Activated CD4-positive, CD25-positive, alpha-beta regulatory T cell (primary cell): ENCODE measurements at places on chromosomes 16 and 17.

- no peak for DNase-seq
These were observed 20.3 kb downstream of the HASPIN start for GRCh38 chr17:3744014-3744413.

DNA sequence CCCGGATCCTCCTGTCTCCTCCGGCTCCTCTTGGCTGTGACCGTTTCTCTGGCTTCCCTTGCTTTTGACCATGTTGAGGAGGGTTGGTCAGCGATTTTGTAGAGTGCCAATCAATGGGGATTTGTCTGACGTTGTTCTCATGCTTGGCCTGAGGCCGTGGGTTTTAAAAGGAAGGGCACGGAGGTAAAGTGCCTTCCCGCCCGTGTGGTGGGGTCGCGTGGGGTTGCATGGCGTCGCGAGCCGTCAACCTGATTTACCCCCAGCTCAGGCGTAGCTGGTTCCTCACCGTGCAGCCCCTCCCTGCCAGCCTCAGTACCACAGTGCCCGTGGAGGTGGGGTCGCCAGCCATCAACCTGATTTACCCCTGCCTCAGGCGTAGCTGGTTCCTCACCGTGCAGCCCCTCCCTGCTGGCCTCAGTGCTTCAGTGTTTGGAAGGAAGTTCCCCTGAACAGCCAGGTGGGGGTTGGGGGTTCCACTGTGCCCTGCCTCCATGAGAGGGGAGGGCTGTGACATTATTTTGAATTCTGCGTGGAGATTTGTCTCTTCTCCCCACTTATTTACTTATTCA lies 5.0 kb downstream of the TPSAB1 start:
- DNase-seq: no peak

DNA sequence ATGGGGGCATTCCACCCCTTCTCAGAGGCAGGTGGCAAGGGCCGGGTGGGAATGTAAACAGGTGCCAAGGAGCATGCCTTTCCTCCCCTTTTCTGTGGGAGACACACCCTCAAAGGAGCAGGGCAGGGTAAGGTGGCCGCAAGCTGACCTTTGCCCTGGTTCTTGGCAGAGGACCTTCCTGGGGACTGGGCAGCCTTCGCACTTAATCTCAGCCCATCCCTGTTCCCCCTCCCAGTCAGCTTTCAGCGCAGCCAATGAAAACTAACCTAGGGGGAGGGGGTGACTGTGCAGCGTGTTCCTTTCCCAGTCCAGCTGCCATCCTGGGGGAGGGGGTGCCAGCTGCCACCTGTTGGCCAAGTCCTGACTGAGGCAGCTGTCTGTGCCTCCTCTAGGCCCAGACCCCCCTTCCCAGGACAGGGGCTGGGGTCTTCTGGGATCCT lies 2.8 kb downstream of the TRAF4 start:
- DNase-seq: no peak

DNA sequence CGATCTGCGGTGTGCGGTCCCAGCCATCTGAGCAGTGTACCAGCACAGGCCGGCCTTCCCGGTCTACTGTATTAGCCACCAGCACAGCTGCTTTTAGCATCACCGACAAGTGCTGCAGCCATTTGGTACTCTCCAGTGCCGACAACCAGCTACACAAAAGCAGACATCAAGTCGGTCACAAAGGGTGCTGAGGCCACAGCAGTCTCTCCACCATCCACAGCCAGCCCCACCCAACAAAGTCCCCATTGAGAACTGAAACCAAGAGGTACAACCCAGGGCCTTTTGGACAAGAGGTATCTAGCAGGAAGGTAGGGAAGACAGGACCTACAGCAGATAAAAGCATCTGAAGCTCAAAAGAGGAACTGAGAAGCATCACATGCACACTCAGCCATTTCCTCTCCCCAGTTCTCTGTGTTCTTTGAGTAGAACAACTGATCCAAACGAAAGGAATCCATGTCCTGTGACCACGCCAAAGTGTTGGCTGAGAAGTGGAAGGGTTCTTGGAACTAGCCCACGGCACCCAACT lies 9.5 kb downstream of the MTMR4 start:
- DNase-seq: no peak

DNA sequence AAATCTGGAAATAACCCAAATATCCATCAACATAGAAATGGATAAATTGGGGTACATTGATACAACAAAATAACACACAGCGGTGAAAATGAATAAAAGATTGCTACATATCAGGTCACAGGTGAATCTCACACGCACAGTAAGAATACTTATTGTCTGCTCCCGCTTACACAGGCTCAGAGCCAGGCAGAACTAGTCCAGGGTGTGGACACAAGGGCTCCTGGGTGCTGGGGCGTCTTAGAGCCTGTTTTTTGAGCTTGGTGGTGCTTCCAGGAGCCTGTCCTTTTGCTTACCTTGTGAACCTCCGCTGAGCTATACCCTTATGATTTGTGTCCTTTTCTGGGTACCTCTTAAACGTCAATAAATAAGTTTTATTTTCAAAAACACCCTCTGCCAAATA lies 19.8 kb upstream of the C16orf74 start:
- no peak for DNase-seq

DNA sequence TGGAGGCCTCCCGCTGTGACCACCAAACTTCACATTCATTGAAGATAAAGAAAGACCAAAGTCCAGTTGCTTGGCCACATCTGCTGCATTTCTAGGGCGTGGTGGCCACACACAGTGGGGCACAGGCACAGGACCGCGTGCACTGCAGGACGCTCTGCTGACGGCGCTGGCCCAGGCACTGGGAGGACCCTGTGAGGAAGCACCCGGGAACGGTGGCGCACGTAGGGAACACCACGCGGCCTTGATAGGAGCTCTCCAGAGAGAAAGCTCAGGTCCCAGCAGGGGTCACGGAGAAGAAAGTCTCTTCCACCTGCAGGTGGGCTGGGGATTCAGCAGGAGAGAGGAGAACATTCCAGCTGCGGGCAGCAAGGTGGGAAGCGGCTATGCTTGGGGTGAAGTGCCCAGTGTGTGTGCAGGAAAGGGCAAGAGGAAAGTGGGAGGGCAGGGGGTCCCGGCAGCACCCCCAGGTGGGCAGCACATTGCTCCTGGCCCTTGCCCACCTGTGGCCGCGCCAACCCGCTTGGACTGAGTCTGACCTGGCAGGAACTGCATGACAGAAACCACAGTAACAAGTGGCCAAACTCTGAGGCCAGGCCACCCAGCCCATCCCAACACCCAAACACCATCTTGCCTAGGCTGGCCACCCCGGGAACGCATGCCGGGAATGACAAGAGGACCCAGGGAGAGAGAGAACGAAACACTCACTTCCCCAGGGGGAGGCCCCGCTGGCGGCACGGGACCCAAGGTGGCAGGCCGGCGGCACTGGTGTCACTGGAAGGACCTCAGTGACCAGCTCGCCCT lies 32.8 kb downstream of the TBC1D16 start:
- no peak for DNase-seq

- no peak for DNase-seq
These were observed 29.1 kb downstream of the TRIM16 start for GRCh38 chr17:15654886-15655561.

DNA sequence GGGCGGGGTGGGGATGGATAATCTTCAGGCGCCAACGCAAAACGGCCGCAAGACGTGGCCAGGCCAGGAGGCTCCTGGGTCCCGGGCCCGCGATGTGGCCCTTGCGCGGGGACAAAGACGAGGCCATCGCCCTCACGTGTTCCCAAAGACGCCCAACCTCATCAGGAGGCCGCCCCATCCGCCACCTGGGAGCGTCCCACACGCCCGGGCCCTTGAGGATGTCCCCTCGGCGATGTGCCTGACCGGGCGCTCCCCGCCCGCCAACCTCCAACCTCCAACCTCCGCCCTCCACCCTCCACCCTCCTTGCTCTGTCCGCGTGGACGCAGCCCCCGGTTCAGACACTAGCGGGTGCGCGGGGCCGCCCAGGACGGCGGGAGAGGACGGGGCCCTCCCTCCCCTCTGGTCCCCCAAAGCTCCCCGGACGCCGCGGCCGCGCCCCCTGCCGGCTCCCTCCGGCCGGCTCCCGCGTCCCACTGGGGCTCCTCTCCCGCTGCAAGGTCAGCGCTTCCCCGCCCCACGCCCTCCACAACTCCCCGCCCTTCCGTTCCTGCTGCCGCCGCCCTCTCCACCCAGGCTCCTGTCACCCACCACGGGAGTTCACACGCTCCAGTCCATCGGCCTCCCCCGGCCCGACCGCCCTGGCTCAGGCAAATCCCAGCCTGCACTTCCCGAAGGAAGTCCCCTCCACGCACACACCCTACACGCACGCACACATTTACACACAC lies 250.8 kb upstream of the RPL38 start:
- no peak for DNase-seq

DNA sequence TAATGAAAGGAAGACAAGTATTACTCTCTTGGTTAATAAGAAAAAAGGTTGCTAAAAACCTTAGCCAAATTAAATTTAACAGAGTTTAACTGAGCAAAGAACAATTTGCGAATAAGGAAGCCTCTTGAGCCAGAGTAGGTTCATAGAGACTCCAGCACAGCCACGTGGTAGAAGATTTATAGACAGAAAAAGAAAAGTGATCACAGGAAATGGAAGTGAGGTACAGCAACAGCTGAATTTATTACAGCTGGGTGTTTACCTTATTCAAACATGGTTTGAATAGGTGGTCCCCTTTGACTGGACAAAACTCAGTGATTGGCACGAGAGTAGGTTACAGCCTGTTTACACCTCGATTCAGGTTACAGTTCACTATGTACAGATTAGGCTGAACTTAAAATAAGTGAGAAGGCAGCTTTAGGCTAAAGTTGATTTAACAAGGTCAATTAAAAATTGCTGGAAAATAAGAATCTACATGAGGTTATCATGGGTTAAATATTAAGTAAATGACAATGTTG lies 3.3 kb upstream of the CCL15 start:
- DNase-seq: no peak

- DNase-seq: no peak
These were observed 3.7 kb downstream of the SETD6 start for GRCh38 chr16:58518980-58519368.

- peak; percentile 50 for DNase-seq
These were observed 13.2 kb downstream of the RAI1 start for GRCh38 chr17:17694169-17695081.

GRCh38 chr16:66608241-66609138 lies 4.0 kb downstream of the CMTM3 start:
- DNase-seq: peak; percentile 74

DNA sequence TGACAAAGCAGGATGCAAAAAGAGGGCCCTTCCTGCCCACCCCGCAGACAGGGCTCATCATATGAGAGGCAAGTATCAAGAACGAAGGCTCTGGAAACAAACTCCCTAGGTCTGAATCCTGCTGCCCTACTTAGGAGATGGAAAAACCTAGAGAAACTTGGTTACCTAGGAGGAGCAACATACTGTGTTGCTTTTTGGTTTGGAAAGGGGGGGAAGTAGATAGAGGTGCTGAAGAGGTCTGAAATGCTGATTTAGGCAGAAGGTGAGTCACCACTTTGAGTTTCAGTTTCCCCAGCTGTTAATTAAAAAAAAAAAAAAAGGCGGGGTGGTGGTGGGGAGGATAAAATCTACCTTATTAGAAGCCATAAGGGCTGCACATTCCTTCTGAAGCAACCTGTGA lies 1.5 kb downstream of the N4BP1 start:
- no peak for DNase-seq

DNA sequence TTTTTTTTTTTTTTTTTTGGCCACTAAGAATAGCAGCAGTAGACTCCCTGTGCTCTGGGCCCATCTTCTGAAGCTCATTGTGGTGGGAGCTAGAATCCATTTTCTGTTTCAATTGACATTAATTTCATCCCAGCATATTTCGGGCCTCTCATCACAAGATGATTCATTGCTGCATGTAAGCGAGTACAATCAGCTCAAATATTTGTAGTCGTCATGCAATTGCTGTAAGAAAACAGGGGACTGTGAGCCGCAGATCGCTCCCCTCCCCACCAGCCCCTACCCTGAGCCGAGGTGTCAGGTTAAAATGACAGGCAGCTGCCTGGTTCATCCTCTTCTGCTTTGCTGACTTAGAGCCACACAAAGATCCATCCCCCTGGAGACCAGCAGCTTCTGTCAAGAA lies 358.8 kb upstream of the CDH5 start:
- DNase-seq: no peak

DNA sequence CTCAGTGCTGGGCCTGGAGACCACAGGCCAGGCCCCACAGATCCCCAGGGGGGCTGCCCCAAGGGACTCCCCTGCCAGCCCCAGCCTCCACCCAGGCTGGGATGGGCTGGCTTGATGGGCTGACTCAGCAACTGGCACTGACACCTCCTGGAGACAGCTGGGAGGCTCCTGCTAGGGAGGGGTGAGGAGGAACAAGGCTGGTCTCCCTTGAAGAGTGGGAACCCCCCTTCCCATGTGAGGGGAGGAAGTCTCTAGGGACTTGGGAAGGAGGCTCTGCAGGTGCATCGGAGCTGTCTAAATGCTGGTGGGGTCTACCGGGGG lies 10.4 kb downstream of the NHERF1 start:
- no peak for DNase-seq

DNA sequence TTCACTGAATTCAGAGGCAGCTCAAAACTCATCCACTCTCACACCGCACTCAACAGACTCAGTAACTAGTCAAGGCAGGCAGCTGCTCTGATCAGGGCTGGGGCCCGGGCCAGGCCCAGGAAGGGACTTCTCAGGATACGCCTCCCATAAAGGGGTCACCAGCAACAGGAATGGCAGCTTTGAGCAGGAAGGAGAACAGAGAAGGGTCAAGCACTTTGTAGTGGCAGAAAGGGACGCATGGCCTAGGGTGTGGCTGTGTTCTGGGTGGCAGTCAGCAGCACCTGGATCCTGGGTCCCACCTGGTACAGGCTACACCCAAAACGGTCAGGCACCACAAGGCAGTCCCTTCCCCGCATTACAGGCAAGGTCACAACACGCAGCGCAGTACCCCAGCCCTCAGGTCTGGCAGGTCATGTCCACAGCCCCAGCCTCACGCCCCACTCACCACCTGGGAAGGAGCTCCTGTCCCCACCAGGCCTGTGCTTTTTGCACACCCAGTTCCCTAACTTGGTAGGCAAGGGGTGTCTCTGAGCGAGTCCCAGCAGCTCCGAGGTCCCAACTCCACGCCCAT lies 99.7 kb downstream of the ZNF778 start:
- DNase-seq: no peak

- DNase-seq: no peak
These were observed 13.8 kb downstream of the AANAT start for GRCh38 chr17:76481071-76481655.

DNA sequence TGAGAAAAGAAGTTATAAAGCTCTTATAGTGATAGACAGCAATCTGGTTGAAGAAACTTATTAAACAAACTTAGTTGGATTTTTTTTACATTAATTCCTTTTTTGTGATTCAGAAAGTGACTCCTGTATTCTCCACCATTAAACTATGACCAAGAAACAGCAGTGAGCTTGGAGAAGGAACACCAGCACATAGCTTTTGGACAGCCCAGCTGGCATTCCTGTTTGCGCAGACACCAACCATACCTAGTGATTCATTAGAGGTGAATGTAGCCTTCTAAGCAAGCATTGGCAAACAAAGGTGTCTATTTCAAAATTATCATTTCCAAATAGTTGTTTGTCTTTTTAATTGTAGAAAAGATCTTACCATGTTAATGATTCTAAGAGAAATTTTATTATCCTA lies 94.4 kb downstream of the STXBP4 start:
- DNase-seq: no peak

- DNase-seq: no peak
These were observed 1.3 kb downstream of the APPBP2 start for GRCh38 chr17:60524463-60525327.
